ENCODE measurements at places on chromosomes 6 and 20. TPM values are rescaled to one million over a fixed set of nuclear protein-coding genes. Genes with fewer than 3 reads are reported as not detected.

GRCh38 chr20:1500496-1500895 is 9.3 kb upstream of the SIRPB2 start:
- DNase-seq: no peak

- DNase-seq: peak; percentile 44
These were observed 3.5 kb downstream of the TENT5A start for GRCh38 chr6:81748994-81749393.

DNA sequence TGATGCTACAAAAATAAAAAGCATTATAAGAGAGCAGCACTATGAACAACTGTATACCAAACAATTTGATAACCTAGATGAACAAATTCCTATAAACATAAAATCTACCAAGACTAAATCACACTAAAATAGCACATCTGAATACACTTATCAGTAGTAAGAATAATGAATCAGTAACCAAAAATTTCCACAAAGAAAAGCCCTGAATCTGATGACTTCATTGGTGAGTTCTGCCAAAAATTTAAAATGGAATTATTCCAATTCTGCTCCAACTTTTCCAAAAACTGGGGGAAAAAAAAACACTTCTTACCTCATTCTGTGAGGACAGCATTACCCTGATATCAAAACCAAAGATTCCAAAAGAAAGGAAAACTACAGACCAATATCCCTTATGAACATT is 206.2 kb downstream of the WDR27 start:
- no peak for DNase-seq

DNA sequence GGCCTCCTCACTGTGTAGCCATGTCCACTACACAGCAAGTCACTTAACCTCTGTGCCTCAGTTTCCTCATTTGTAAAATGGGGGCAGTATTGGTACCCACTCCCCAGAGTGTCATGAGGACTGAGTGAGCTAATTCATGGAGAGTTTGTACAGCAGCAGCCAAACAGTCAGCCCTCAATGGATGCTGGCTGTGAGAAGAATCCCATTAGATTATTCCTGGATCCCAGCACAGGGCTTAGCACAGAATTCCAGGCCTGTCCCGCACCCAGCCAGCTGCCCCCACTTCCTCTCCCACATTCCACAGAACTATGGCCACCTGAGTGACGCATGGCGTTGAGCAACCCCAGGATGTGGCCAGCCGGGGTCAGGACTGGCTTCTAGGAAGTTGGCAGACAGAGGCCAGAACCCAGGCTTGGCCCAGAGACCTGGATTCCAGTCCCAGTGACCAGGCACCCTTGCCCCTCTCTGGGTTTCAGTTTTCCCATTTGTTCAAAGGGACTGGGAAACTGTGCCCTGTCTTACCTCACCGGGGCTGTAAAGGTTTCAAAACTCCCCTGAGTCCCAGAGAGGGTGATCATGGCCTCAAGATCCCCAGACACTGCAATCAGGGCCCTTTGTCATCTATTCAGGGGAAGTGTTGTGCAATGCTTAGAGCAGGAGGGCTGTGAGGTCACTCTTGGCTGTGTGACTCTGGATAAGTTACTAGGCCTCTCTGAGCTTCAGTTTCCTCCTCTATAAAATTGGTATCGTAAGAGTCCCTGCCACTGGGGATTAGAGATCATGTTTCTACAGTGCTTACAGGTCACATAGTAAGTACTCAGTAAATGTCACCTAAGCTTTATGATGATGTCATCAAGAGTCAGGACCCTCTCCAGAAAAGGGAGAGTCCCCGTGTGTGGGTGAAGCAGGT is 3.0 kb upstream of the TGM2 start:
- no peak for DNase-seq

DNA sequence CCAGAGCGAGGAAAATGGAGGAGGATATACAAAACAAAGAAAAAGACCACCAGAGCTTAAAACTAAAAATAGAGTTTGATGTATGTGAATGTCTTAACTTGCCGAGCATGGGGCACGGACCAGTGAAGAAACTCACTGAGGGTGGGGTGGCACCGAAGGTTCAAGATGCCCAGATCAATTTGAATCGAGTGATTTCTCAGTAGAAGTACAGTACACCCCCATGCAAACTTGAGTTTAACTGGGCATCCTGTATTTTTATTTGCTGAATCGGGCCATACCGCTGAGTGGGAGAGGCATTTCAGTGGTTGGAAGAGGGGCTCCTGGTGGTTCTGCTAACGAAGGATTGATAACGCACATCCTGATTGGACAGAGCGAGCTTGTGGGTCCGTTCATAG is 81.7 kb downstream of the ANKRD60 start:
- no peak for DNase-seq

GRCh38 chr6:107539409-107539808 is 49.5 kb downstream of the SOBP start:
- no peak for DNase-seq

DNA sequence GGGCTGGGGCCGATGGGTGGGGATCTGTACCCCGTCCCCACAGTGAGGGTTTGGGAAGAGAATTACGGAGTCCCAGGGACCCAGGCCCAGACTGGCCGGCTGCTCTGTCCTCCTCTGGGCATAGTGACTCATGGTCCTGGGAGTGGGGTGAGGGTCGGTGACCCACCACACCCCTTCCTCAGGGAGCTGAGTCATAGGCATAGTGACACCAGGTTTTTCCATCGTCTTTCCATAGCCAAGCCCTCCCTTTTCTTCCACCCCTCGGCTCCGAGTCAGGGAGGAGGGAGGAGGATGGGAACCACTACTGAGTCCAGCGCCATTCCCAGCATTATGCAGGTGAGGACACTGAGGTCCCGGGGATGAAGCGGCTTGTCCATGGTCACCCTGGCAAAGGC is 8.9 kb downstream of the CYP21A2 start:
- DNase-seq: peak; percentile 77

NHSL1 gene
- polyA plus RNA-seq: 45.0 TPM

KIF13A gene
- 48.0 TPM for polyA plus RNA-seq

OR2B6 gene
- not detected for polyA plus RNA-seq

DLL1 gene
- polyA plus RNA-seq: 19.7 TPM

MDFI gene
- polyA plus RNA-seq: 29.7 TPM

AVP gene
- not detected for polyA plus RNA-seq
